ENCODE measurements at places on chromosomes 6 and 20.

DNA sequence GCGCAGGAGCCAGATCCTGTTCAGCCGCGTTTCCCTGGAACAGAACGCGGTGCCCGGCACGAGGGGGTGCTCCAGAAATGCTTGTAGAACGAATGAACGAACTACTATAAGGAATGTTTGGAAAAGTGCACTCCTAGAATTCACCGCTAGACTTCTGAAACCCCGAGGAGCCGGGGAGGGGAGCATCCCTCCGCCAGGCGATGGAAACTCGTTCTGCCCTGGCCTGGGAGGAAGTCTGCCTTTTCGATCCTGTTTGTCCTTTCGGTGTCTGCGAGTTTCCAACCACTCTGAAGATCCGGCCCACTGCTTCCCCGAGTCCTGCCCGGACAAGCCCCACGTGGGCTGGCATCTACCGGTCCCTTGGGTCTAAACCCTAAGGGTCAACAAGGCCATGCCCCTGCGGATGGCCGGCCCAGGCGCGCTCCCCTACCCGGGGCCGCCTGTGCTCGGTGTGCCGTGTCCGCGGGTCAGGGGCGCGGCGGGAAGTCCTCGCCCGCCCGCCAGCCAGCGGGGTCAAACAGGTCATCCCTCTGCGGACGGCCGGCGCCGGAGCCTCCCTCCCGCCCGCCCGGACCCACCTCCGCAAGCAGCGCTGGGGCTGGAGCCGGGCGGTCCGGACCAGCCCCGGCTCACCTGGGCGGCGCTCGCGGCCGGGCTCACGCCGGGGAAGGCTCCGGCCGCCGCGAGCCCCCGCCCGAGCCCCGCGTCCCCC lies 526 bp downstream of the SULF2 start:
- no peak for DNase-seq

DNA sequence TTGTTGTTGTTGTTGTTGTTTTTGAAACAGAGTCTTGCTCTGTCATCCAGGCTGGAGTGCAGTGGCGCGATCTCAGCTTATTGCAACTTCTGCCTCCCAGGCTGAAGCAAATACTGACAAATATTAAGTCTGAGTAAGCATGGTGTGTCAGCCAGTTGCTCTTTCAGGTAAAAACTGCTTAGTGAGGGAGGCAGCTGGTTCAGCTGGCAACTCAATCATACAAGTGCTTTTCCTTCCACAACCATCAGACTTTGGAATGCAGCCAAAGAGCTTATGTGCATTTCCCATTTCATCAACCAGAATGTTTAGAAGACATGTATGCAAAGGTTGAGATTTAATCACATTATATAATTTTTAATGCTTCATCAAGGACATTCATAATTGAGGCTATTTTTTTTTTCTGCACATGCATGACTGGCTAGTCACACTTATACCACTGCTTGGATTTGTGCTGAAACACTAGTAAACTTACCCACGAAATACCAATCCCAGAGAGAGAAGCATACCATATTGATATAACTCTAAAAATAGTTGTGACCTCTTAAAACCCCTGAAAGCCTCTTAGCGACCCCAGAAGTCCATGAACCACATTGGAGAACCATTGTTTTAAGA lies 56.0 kb downstream of the CLIC5 start:
- no peak for DNase-seq

- DNase-seq: no peak
These were observed 49.6 kb downstream of the TCP11 start for GRCh38 chr6:35091346-35092083.

GRCh38 chr6:6825193-6825784 lies 236.8 kb downstream of the LY86 start:
- DNase-seq: no peak

- DNase-seq: no peak
These were observed 16.9 kb upstream of the SLC16A10 start for GRCh38 chr6:111070105-111071005.

DNA sequence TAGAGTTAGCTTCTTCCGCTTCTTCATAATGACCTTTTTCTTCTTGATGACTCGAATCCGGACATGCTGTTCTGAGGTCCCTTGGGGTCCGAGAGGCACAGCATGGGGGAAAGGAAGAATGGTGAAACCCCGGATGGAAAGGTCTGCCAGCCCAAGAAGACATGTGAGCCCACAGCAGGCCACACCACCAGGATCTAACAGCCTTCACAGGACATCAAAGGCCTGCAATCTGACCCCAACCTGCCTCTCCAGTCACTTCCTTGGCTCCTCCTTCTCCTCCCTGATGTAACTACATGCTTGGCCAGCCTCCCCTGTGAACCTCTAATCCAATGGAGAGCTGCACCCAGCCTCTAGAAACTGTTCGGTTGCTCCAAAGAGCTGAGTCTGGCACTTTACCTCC lies 1.6 kb downstream of the CPXM1 start:
- no peak for DNase-seq

DNA sequence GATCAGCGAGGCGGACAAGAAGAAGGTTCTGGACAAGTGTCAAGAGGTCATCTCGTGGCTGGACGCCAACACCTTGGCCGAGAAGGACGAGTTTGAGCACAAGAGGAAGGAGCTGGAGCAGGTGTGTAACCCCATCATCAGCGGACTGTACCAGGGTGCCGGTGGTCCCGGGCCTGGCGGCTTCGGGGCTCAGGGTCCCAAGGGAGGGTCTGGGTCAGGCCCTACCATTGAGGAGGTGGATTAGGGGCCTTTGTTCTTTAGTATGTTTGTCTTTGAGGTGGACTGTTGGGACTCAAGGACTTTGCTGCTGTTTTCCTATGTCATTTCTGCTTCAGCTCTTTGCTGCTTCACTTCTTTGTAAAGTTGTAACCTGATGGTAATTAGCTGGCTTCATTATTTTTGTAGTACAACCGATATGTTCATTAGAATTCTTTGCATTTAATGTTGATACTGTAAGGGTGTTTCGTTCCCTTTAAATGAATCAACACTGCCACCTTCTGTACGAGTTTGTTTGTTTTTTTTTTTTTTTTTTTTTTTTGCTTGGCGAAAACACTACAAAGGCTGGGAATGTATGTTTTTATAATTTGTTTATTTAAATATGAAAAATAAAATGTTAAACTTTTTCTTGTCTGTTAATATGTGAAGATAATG lies 2.2 kb downstream of the HSPA1B start:
- DNase-seq: no peak

DNA sequence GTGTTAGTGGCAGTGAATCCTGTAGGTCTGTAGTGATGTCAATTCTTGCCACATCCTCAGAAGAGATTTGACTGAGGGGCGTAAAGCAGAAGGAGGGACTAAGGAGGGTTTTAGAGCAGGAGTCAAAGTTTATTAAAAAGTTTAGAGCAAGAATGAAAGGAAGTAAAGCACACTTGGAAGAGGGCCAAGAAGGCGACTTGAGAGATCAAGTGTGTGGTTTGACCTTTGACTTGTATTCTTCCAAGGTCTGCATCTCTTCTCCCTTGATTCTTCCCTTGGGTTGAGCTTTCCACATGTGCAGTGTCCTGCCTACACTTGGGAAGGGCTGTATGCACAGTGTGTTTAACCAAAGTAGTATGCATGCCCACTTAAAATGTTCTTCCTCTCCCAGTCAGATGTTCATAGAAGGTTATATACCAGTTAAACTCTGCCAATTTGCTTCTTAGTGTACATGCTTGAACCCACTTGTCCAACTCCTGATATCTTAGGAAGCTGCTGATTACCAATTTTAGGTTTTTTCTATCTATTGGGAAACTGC lies 627.6 kb downstream of the MMUT start:
- DNase-seq: no peak

DNA sequence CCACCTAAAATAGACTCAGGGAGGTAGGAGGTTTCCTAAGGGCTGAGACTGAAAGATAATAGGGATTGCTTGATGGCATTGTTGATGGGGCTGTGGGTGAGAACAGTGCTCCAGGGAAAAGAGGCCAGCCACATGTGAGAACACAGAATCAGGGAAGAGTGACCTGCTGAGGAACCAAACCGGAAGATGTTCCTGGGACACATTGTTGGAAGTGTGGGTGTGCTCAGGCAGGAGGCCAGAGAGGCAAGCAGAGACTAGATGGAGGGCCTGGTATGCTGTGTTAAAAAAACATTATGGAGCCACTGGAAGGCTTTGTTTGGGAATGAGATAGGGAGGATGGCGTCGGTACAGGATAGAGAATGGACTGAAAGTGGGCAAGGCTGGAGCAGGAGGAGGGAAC lies 23.3 kb downstream of the RNF144B start:
- DNase-seq: no peak

Data from activated CD4-positive, alpha-beta T cell treated with anti-CD3 and anti-CD28 coated beads, Interleukin-2, amount 50 U/mL, for 48 hours (primary cell).